A172 (cell line): ENCODE measurements at places on chromosomes 12 and 14.

GRCh38 chr12:58349161-58349560 lies 407.8 kb downstream of the ATP23 start:
- DNase-seq, result no peak

- DNase-seq, result no peak
Measured at GRCh38 chr12:11863988-11864387, 206.8 kb upstream of the BCL2L14 start.

- DNase-seq, result no peak
Measured at GRCh38 chr14:70716958-70717357, 75.2 kb downstream of the TTC9 start.

- no peak for DNase-seq
Measured at GRCh38 chr14:68397371-68397811, 395.5 kb downstream of the ZFP36L1 start.

- no peak for DNase-seq
Measured at GRCh38 chr14:74478996-74479635, 14.0 kb downstream of the NPC2 start.

DNA sequence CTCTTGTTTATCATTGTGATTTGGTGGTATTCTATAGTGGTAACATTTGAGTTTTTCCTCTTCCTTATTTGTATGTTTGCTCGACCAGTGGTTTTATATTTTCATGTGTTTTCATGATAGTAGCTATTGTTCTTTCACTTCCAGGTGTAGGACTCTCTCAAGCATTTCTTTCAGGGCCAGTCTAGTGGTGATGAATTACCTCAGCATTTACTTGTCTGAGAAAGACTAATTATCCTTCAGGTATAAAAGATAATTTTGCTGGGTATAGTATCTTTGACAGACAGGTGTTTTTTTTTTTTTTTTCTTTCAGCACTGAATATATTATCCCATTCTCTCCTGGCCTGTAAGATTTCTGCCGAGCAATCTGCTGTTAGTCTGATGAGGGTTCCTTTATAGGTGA lies 35.0 kb upstream of the CCND2 start:
- DNase-seq, result no peak

DNA sequence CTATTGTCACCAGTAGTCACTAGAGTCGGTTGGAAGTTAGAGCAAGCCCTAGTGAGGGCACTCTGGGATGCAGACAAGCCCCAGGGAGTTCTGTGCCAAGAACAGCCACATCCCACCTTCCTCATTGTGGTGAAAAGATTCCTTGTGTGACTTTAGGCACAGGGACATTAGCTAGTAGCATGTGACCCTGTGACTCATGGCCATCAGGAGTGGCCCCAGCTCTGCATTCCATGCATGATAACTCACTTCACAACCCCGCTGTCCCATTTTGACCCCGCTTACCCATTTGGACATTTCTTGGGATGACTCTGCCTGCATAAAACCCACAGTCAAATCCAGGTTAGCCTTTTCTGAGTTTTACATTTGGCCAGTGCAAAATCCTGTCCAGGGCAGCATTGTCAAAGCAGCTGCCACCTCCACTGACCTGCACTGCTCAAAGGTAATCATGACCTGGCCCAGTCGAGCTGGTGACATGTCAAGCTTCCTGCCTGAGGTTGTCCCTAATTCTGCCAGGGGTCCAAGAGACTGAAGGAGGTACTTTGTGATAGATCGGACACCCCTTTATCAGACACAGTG lies 430.5 kb downstream of the DPF3 start:
- DNase-seq, result peak; percentile 71
